DMS79 treated with DMSO at 0.1 percent for 48 hours (cell line): ENCODE measurements at places on chromosomes 2 and 18.
A peak's percentile ranks its signal among the peaks of the same experiment; 100 is the strongest.

DNA sequence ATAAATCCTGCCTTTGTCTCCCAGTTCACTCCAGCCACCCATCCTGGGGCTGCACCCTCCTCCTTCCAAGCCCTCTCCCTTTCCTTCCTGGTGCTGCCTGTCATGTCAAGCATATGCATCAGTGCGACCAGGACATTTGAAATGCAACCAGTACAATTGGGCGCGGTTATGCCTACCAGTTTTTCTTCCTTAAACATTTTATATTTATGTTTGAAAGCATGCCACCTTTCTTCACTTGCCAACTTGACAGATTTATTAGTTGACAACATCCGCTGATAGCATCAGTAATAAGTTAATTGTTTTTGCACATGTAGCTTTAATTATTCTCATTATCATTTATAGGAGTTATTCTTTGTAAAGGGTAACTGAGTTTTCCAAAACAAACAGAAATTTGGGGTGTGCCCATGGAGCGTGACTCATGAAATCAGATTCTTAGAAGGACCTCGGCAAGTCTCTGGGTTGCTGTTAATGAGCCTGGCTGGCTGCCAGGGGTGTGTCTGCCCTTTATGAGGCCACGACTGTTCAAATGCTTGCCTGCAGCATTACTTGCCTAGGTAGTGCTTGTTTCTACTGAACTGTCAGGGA, 32.8 kb upstream of the IL1B start:
- DNase-seq: peak; percentile 89

GRCh38 chr2:196696423-196697079, 57.0 kb downstream of the CCDC150 start:
- DNase-seq: no peak

GRCh38 chr18:45231617-45232016, 383.7 kb upstream of the SLC14A2 start:
- DNase-seq: no peak

DNA sequence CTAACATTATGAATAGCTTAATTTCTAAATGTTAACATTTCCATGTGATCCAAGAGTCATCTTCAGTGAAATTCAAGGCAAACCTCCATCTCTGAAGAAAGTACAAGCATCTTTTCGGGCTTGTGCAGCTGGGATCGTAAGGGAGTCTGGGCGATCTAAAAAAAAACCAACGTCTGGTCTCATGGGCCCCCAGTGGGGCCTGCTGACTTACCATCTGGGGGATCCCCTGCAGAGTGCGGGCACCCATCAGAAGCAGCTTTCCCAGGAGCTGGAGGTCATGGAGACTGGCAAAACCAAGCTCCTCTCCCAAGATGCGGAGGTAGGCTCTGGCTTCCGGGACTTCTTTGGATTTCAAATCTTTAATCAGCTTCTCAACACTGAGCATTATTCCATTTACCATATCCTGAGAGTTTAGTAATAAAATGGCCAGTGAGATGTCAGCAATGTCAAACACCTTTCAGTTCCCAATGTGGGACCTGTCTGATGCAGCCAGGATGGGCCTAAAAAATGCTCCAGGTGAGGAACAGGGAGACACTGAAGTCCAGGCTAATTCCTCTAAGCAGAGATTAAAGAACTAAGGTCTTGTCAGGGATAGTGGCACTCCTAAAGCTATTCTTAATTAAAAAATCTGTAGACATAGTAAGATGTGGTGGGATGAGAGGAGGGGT, 19.0 kb downstream of the APOB start:
- no peak for DNase-seq

GRCh38 chr2:62704654-62705006, 883 bp upstream of the EHBP1 start:
- DNase-seq: peak; percentile 44

- no peak for DNase-seq
Measured at GRCh38 chr2:86223140-86223926, 24.1 kb downstream of the MRPL35 start.

- no peak for DNase-seq
Measured at GRCh38 chr2:188969236-188969635, 4.9 kb upstream of the COL3A1 start.

DNA sequence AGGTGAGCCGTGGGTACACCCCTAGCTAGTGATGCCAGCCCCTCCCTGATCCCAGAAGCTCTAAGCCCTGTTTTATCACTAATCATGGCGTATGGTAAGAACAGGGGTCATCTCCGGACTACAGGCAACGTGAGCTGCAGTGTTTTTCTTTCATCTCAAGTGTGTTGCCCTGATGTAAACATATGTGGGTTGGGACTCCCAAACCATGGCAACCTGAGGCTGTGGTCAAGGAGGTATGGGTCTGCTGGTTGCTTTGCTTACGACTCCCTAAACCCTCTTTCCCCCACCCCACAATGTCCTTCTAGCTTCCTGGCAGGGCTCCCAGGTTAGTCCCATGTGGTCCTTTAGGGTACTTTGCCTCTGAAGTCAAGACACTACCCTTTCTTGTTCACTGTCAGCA, 53.6 kb upstream of the AFF3 start:
- peak; percentile 50 for DNase-seq

DNA sequence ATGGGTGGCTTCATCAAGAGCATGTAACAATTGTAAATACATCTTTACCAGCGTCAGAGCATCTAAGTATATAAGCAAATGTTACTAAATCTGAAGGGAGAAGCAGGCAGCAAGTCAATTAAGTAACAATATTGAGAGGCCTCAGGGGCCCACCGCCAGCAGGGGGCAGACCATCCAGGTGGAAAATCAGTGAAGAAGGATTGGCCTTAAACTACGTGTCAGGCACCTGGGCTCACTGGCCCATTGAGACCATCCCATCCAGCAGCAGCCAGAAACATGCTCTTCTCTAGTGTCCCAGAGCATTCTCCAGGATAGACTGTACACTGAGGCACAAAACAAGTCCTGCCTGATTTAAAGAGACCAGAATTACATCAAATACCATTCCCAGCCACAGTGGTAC, 96.2 kb upstream of the SNTG2 start:
- DNase-seq: no peak

- no peak for DNase-seq
Measured at GRCh38 chr2:9646196-9647030, 15.6 kb upstream of the YWHAQ start.

DNA sequence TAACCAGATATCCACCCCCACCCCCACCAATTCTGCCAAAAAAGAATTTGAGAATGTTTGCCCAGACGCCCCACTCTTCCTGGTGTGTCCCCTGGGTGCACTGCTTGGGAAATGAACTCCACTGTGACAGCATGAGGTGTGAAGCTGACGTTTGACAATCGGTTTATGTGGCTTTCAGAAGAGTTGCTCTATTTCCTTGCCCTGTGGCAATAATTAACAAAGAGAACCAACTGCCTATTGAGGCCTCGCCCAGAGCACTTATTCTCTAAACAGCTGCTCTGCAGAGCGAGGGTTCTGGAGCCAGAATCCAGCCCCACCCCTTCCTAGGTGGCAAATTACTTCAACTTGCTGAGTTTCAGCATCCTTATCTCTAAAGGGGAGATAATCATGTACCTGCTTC, 115.8 kb upstream of the SIX3 start:
- DNase-seq: peak; percentile 51

GRCh38 chr2:177543007-177543760, 150.6 kb downstream of the AGPS start:
- DNase-seq: no peak

- peak; percentile 71 for DNase-seq
Measured at GRCh38 chr2:110946902-110947301, 173.8 kb upstream of the BCL2L11 start.

DNA sequence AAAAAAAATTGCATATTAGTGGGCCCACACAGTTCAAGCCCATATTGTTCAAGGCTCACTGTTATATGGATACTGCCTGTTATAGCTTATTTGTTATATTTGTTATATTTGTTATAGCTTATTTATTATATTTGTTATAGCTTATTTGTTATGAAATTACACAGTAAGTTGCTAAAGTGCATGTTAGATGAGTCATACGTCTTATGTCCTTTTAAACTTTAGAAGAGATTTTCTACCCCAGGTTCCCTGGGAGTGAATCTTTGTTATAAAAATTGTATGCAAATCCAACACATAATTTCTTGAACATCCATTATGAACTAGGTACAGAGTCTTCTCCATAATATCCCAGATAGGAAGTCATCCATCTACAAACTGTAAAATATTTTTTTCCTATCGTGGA, 22.1 kb downstream of the HTR2B start:
- DNase-seq: no peak

GRCh38 chr2:43927442-43927841, 68.3 kb downstream of the LRPPRC start:
- no peak for DNase-seq

- no peak for DNase-seq
Measured at GRCh38 chr2:144550911-144551310, 31.0 kb upstream of the ZEB2 start.

DNA sequence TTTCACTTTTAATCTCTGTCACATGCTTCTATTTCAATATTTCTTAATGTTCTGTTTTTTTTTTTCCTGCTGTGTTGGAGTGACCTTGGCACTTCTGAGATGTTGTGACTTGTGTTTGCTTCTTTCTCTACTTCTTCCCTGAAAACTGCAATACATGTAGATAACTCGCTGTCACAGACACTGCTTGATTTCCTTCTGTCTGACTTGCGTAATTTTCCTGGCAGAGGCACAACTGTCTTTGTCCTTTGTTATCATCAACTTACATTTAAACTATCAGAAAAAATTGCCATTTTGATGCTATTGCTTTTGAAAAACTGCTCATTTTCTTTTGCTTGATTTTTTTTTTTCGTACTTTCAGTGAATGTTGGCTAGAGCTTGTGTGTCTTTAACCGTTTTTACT, 69.0 kb downstream of the BABAM2 start:
- DNase-seq: no peak

DNA sequence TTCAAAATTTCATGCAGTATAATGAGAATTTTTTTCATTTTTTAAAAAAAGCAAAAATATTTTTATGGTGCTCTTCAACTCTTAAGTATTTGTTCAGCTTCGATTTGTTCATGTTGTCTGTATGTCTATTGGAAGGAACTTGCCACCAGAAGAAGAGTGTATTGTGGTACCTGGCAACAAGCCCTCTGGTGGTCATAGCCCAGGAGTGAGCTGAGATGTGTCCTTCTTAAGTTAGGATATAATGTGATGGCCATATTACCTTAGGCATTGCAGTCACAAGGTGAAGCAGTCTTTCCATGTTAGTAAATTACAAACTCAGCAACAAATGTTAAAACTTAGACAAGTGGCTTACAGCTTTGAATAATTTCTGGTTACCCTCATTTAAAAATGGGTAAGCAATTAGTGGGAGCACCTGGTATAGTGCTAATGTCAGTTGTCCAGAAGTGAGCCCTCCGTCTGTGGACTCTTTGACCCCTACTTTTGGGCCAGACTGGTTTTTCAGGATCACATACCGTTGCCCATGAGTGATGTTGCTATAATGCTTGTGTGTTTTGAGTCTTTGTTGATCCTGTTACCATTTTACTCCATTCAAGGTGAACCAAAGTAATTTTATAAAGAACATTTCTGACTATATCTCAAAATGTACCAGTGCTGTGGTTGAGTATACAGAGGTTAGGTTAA, 57.4 kb downstream of the MYO1B start:
- DNase-seq: peak; percentile 4

GRCh38 chr2:109680523-109681297, 66.5 kb downstream of the SOWAHC start:
- DNase-seq: no peak

DNA sequence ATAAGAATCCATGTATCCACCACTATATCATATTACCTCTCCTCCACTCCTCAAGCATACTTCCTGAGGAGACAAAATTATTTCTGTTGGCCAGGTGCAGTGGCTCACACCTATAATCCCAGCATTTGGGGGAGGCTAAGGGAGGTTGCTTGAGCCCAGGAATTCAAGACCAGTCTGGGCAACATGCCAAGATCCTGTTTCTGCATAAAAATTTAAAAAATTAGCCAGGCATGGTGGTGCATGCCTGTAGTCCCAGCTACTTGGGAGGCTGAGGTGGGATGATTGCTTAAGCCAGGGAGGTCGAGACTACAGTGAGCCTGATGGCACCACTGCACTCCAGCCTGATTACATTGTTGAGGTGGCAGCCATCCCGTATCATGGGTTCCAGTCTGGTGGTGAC, 9.2 kb downstream of the INHA start:
- DNase-seq: peak; percentile 8

GRCh38 chr2:64873472-64873924, 115.7 kb upstream of the SLC1A4 start:
- DNase-seq: peak; percentile 50

GRCh38 chr2:209383212-209383611, 40.6 kb upstream of the MAP2 start:
- no peak for DNase-seq

DNA sequence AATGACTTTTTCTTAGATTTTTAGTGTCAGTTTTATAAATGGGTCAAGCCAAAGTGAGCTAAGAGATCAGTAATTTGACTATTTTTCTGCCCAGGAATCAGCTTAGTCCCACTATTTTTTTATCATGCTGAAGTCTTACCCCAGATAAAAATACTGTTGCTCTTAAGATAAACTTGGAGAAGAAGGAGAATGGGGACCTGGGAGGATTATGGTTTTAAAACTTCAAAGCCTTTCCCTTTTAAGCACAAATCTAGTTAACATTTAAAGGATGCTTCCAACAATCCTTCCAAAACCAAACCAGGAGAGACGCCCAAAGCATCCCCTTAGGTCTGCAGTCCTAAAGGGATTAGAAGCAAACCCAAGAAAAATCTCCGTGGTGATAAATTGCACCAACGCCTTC, 172.4 kb downstream of the SP3 start:
- no peak for DNase-seq

GRCh38 chr18:67730886-67731285, 214.4 kb upstream of the DSEL start:
- DNase-seq: no peak

GRCh38 chr2:115161081-115161770, 718.8 kb downstream of the DPP10 start:
- DNase-seq: no peak

DNA sequence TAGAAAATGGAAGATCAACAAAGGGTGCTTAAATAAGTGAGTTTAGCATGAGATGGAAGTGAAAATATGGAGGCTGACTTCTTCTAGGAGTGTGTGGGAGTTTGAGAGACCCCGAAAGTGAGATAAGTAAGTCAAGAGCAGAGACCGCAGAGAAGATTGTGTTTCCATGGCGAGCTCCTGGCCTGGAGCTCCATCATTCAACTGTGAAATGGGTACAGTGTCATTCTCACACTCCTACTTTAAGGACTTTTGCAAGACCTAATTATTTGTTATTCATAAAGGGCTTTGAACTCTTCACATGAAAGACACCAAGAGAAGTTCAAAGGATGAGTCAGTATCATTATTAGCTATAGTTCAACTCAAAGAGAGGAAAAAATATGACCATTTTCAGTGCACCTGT, 134.2 kb upstream of the PIK3C3 start:
- no peak for DNase-seq

DNA sequence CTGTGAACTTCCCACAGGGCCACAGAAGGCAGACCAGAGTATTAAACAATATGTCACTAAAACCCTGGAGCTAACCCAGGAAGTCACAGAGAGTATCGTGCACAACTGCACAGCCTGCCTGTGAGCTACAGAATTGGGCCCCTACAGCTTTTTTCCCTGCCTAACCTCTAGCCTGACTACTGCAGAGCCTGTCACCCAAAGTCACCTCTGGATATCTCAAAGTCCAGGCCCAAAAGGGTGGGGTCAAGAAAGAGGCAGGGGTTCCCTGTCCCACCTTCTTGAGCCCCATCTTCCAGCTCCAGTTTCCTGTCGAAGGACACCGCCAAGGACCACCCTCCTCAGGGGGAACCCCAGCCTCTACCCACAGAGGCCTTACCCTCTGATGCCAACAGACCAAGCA, 13.5 kb downstream of the GAD1 start:
- DNase-seq: no peak
